Ammon's horn (tissue), 1 donor: ENCODE measurements at places on chromosomes 4 and X.

DNA sequence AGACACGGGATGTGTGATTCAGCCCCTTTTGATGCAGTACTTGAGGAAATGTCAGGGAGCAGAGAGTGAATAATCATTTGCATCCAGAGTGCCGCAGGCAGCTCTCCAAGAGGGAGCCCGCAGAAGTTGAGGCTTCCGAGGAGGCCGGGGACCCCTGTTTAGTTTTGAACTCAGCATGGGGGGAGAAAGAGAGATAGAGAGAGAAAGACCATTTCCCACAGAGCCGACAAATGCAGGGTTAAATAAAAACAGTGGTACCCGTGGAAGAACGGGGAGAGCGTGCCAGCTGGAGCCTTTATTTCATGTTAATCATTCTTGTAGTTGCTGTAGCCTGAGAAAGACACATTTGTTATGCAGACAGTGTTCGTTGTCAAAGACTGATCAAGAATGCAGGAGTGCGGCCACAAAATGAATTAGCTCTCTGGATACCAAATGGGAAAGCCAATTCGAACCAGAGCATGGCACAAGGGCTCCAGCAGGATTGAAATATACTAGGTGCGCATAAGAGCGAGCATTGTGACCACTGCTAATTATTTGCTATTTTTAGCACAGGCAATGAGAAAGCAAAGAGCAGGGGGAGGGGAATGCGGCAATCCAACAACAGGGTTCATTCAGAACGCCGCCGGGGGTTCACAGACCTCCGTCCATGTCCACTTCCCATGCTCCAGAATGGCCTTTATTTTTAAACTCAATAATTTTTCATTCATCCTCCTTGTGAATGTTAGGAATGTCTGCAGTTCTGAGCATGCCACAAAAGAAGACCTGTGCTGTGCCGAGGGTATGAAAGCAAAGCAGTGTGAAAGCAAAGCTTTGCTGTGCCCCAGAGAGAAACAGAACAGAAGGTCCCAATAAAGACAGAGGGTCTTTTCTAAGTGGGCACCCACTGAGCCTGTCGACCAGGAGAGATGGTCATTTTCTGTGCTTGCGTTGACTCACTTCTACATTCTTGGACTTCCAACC lies 243.9 kb upstream of the VCX3A start:
- peak; percentile 70 for DNase-seq

- no peak for DNase-seq
These were observed 984.4 kb downstream of the RAB28 start for GRCh38 chr4:12499693-12500092.

DNA sequence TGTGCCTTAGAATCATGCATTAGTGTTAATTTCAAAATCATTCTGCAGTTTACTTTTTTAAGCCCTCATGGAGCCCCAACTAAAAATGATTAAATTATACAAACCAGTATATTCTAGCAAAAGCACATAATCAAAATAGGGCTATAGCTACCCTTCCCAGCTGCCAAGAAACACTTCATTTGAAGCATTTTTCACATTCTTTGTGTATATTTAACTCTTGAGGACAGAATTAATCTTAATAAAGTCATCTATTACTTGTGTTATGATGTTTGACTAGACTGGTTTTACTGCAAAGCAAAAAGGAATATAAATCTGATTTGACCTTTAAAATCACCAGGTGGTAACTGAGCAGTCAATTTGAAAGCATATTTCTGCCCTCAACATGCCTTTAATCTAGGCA lies 145.1 kb downstream of the PRDM5 start:
- DNase-seq: no peak

- DNase-seq: no peak
These were observed 16.4 kb downstream of the TRPC5OS start for GRCh38 chrX:111892375-111892774.

GRCh38 chr4:8765631-8766590 lies 105.7 kb downstream of the HMX1 start:
- no peak for DNase-seq

GRCh38 chrX:10017872-10018271 lies 50.7 kb downstream of the CLDN34 start:
- DNase-seq: no peak

GRCh38 chrX:47482512-47483305 lies at the start of gene ZNF41:
Gene ZNF41 (minus strand): TSS chrX:47483222. CDS start chrX:47467481, 15,741 bp downstream.
- peak; percentile 82 for DNase-seq

GRCh38 chr4:110518889-110519490 lies 43.0 kb downstream of the ENPEP start:
- DNase-seq: peak; percentile 24

GRCh38 chrX:7146703-7147412 lies 654 bp upstream of the STS start:
- DNase-seq: no peak

GRCh38 chr4:31905363-31905762 lies 1185.2 kb downstream of the PCDH7 start:
- DNase-seq: no peak

GRCh38 chrX:138856881-138857604 lies 145.5 kb upstream of the FGF13 start:
- no peak for DNase-seq

GRCh38 chrX:370244-370962 lies 16.3 kb downstream of the PPP2R3B start:
- DNase-seq: no peak
